ENCODE measurements at places on chromosomes 4 and X. TPM values are rescaled to one million over a fixed set of nuclear protein-coding genes. Genes with fewer than 3 reads are reported as not detected.

DNA sequence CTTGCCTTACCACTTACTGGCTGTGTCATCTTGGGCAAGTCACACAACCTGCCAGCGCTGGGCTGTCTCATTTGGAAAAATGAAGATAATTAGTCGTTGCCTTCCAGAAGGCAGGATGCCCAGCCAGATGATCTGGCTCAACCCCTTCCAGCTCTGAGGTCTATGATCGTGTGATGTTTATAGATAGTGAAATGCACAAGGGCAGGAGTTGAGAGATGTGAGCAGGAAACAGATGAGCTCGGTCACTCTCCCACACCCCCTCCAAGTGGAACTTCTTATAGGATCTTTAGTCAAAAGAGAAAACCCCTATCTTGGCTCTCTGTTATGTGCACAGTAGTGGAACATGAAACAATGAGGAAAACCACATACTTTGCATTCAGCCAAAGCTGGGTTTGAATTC lies 336.8 kb upstream of the PPARGC1A start:
- no peaks in the 10 kb centered on the region for H3K36me3 ChIP-seq
- peak overlapping the region; percentile 8 for H3K27ac ChIP-seq
- no peaks in the 10 kb centered on the region for H3K27me3 ChIP-seq
- peak; percentile 52 for DNase-seq
- no peaks in the 10 kb centered on the region for H3K4me1 ChIP-seq

DNA sequence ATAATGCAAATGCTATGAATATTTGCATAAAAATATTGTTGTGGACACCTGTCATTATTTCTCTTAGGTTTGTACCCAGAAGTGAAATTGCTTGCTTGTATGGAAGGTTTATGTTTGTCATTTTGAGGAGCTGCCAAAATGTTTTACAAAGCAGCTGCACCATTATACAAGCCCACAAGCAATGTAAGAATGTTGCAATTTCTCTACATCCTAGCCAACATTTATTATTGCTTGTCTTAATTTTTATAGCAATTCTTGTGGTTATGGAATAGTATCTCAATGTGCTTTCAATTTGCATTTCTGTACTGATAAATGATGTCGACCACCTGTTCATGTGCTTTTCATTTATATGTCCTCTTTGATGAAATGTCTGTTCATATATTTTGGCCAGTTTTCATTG lies 18.7 kb upstream of the RBMX start:
- no peaks in the 10 kb centered on the region for H3K36me3 ChIP-seq
- H3K27me3 ChIP-seq, result no peaks in the 10 kb centered on the region
- no peak overlapping the region for H3K27ac ChIP-seq
- H3K4me3 ChIP-seq, result no peak overlapping the region

- H3K27ac ChIP-seq, result peak overlapping the region; percentile 42
- H3K4me3 ChIP-seq, result peak overlapping the region; percentile 7
- no peaks in the 10 kb centered on the region for H3K27me3 ChIP-seq
- H3K4me1 ChIP-seq, result no peaks in the 10 kb centered on the region
- peak; percentile 66 for DNase-seq
Measured at GRCh38 chr4:51853027-51853682, 10.2 kb downstream of the DCUN1D4 start.

DNA sequence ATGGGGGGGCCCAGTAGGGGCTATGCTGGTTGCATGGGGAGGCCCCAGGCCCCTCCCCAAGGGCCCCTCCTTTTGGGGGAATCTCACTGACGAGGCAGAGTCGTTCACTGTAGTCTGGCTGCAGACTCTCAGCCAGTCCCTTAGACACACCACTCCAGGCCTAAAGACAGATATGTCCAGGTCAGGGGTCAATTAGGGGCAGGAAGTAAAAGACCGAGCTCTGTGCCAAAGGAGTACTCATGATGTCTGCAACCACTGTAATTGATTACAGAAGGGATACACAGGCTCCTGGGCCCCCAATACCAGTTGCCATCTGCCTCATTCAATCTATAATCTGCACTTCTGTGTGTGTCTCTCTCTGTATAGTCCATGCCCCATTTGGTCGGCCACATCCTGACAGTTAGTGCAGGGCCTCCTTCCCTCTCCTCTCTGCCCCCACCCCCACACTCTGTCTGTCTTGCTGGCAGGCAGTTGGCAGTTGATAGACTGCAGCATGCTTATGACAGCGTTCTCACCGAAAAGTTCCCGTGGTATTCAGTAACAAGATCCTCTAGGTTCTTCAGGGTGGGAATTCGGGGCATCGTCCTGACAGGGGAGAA lies 1.3 kb upstream of the CXorf65 start:
- H3K36me3 ChIP-seq, result no peaks in the 10 kb centered on the region
- H3K27me3 ChIP-seq, result no peaks in the 10 kb centered on the region
- no peak overlapping the region for H3K4me3 ChIP-seq
- no peak for DNase-seq

DNA sequence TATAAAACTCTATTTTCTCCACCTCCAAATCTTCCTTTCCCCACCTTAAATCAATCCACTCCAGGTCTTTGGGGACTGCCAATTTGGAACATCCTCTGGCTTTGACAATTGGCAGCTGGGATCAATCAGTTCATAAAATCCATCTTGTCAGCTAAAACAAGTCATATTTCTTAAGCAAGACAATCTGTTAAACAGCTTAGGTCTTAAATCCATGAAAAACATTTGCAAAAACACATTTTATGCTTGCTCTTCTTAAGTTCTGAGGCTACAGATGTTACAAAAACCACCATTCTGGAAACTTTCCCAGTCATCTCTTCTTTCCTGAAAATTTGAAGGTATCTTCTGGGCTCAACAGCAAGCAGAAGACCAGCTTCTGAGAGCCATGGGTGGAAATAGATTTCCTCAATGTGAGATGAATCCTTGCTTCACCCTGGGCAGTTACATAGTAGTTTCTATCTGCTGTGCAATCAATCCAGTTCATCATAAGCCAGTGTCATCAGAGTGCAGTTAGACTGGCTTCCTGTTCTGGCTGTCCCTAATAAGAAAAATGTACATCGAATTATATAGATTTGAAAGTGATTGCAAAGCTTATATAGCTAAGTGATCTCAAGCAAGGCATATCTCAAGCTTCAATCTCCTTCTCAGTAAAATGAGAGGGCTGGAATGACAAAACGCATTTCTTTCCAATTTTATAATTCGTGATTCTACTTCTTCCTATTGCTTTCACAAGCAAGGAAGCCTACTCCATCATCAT lies 402.7 kb upstream of the INTU start:
- H3K27me3 ChIP-seq, result no peaks in the 10 kb centered on the region
- no peaks in the 10 kb centered on the region for H3K4me1 ChIP-seq
- no peak for DNase-seq
- H3K4me3 ChIP-seq, result no peak overlapping the region
- H3K27ac ChIP-seq, result no peak overlapping the region

- DNase-seq, result no peak
- no peaks in the 10 kb centered on the region for H3K4me1 ChIP-seq
- H3K27ac ChIP-seq, result no peak overlapping the region
Measured at GRCh38 chr4:1635464-1635863, 48.6 kb downstream of the FAM53A start.

DNA sequence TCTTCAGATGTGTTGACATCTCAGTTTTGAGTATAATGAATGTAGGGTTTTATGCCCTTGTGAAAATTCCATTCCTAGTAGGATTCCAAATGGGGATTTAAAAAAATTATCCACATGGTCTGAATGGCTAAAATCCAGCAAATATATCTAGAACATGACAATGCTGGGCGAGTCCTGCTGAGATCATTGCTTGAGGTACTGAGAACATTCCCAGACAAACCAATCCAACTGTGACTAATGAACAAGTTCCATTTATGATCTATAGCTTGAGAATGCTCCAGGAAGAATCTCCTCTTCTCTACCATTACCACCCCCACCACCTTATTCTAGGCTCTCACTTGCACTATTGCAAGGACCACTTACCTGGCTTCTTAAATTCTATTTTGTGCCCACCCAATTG lies 77.2 kb upstream of the IL1RAPL2 start:
- DNase-seq, result no peak
- no peak overlapping the region for H3K27ac ChIP-seq
- no peaks in the 10 kb centered on the region for H3K4me1 ChIP-seq
- H3K27me3 ChIP-seq, result no peaks in the 10 kb centered on the region
- no peak overlapping the region for H3K4me3 ChIP-seq

- no peak overlapping the region for H3K27ac ChIP-seq
- H3K4me1 ChIP-seq, result no peaks in the 10 kb centered on the region
- no peak overlapping the region for H3K4me3 ChIP-seq
- no peaks in the 10 kb centered on the region for H3K27me3 ChIP-seq
- no peaks in the 10 kb centered on the region for H3K36me3 ChIP-seq
Measured at GRCh38 chr4:37988670-37989069, 28.5 kb downstream of the PTTG2 start.

GRCh38 chr4:3790006-3790561 lies 23.9 kb downstream of the ADRA2C start:
- no peak for DNase-seq
- H3K27me3 ChIP-seq, result no peaks in the 10 kb centered on the region
- H3K4me3 ChIP-seq, result no peak overlapping the region
- H3K27ac ChIP-seq, result no peak overlapping the region

DNA sequence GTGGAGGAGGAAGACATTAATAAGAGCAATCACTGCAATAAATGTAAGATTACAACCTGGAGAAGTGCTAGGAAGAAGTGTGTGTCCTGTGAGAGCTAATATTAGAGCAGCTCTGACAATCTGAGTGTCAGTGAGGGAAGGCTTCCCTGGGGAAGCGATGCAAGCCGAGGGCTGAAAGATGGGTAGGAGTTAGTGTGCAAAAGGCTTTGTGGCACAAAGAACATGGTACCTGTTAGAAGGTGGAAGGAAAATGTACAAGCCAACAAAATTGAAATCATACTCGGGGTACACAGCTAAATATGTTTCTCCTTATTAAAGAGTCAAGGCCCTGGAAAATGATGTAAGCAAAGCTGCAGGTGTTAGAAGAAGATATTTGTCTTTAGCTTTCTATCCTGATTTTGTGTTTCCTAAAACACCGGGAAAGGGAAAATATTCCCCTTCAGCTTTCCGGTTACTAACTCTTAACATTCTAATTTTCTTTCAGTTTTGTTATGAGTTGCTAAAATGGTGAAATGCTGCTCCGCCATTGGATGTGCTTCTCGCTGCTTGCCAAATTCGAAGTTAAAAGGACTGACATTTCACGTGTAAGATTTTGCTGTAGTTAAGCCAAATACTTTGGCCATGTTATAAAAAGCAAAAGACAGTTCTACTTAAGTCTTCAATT lies 808 bp downstream of the THAP6 start:
- H3K27me3 ChIP-seq, result no peaks in the 10 kb centered on the region
- peaks cover 16% of the 10 kb centered on the region for H3K36me3 ChIP-seq
- no peak for DNase-seq
- peak overlapping the region; percentile 88 for H3K27ac ChIP-seq
- H3K4me1 ChIP-seq, result peaks cover 29% of the 10 kb centered on the region
- H3K4me3 ChIP-seq, result peak overlapping the region; percentile 81

- no peaks in the 10 kb centered on the region for H3K4me1 ChIP-seq
- H3K27ac ChIP-seq, result no peak overlapping the region
- H3K36me3 ChIP-seq, result no peaks in the 10 kb centered on the region
- H3K4me3 ChIP-seq, result no peak overlapping the region
Measured at GRCh38 chr4:34516524-34516923, 1727.8 kb downstream of the ARAP2 start.

GRCh38 chr4:185468999-185469398 lies 2.5 kb downstream of the CCDC110 start:
- H3K4me3 ChIP-seq, result no peak overlapping the region
- no peak for DNase-seq
- H3K36me3 ChIP-seq, result no peaks in the 10 kb centered on the region
- no peaks in the 10 kb centered on the region for H3K27me3 ChIP-seq
- no peaks in the 10 kb centered on the region for H3K4me1 ChIP-seq

GRCh38 chrX:148588649-148589310 lies 88.4 kb downstream of the AFF2 start:
- H3K4me1 ChIP-seq, result no peaks in the 10 kb centered on the region
- H3K27ac ChIP-seq, result no peak overlapping the region
- no peaks in the 10 kb centered on the region for H3K27me3 ChIP-seq
- H3K4me3 ChIP-seq, result no peak overlapping the region
- no peak for DNase-seq
- H3K36me3 ChIP-seq, result no peaks in the 10 kb centered on the region

DNA sequence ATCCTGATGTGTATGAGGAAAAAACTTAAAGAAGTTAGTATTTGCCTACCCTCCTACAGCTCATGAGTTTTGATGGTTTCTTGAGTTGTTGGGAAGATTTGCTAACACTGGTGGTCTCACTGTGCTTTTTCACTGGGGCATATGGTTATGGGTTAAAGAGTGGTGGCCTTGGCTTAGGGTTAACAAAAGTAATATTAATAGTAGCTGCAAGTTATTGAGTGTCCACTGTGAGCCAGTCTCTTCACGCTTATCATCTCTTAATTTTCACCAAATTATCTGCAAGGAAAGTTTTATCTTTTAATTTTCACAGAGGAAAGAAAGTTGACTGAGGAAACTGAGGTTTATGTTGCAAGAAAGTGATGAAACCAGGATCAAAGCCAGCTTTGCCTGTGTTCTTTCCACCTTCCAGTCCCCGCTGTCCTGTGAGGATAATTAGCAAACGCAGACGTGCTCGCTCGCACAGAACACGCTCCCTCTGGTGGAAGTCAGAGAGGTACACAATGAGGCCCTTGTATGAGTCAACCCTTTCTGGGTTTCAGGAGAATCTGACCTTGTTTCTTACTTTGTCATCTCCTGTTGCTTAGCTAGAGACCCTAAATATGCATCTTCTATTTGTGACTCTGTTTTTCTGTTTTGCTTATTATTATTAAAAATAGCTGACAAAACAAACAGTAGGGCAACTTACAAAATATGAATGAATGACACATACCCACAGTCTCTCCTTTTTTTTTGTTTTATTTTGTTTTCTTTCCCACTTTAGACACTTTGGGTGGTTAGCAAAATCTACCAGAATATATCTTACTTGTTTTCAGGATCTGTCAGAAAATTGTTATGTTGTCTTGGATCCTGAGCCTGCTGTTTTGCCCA lies 94.3 kb downstream of the DDIT4L start:
- H3K27me3 ChIP-seq, result no peaks in the 10 kb centered on the region
- no peak overlapping the region for H3K27ac ChIP-seq
- H3K4me3 ChIP-seq, result no peak overlapping the region
- no peaks in the 10 kb centered on the region for H3K4me1 ChIP-seq
- no peaks in the 10 kb centered on the region for H3K36me3 ChIP-seq

DNA sequence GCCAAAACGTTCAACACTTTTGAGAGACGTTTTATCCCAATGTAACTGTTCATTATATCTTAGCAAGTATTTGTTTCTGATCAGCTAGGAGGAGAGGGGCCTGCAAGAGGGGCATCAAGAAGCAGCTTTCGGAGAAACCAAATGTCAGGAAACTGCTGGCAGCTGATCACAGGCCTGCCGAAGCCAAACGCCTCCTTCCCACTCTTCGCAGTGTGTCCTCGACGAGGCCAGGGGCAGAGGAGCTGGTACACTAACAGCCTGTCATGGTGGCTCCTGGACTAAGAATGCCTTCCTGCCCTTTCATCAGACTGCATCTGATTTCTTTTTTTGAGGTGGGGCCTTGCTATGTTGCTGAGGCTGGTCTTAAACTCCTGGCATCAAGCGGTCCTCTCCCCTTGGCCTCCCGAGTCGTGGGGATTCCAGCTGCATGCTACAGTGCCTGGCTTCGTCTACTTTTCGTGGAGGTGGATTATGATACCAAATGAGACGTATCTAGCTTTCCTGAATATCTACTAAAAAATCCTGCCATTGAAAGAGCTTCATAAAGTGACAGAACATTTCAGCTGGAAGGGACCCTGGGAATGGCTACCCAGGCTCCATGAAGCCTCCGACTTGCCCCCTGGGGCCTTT lies 134.8 kb downstream of the AFAP1 start:
- no peak overlapping the region for H3K4me3 ChIP-seq
- no peak for DNase-seq
- no peaks in the 10 kb centered on the region for H3K36me3 ChIP-seq
- no peak overlapping the region for H3K27ac ChIP-seq

ANXA10 gene
- 36.3 TPM for total RNA-seq

MGARP gene
- total RNA-seq, result not detected

SYN1 gene
- 0.22 TPM for total RNA-seq

DYNLT3 gene
- total RNA-seq, result 24.4 TPM

ADGRG4 gene
- not detected for total RNA-seq

C4orf51 gene
- not detected for total RNA-seq

CCDC149 gene
- 4.9 TPM for total RNA-seq

RADX gene
- total RNA-seq, result 1.4 TPM

TDO2 gene
- 573 TPM for total RNA-seq

Measured in right lobe of liver (tissue), 6 donors.